NCI-H460 (cell line): ENCODE measurements at places on chromosomes 13 and 19. TPM values are rescaled to one million over a fixed set of nuclear protein-coding genes. Genes with fewer than 3 reads are reported as not detected.

The BRSK1 gene
- total RNA-seq: 3.8 and 5.7 TPM in 2 replicates

The FLT1 gene
- not detected in 2 replicates for total RNA-seq

The FBN3 gene
- under 0.01 TPM in 1 of 2 replicates, not detected in the other for total RNA-seq

The TUBB4A gene
- 4.4 and 6.5 TPM in 2 replicates for total RNA-seq

The IZUMO4 gene
- 1.4 and 1.6 TPM in 2 replicates for total RNA-seq

The PROZ gene
- not detected in 2 replicates for total RNA-seq

The HCST gene
- total RNA-seq: not detected in 2 replicates

The SAE1 gene
- total RNA-seq: 66.4 and 71.3 TPM in 2 replicates

The KLF2 gene
- total RNA-seq: 13.5 and 16.8 TPM in 2 replicates

The CPB2 gene
- not detected in 2 replicates for total RNA-seq

The PINLYP gene
- not detected in 2 replicates for total RNA-seq

The SIGLEC12 gene
- total RNA-seq: not detected in 2 replicates

The B3GNT8 gene
- total RNA-seq: not detected in 2 replicates

The RHPN2 gene
- total RNA-seq: 6.0 and 8.0 TPM in 2 replicates

The CTXN1 gene
- 1.4 and 1.7 TPM in 2 replicates for total RNA-seq

The GIPC3 gene
- total RNA-seq: 0.25 and 0.29 TPM in 2 replicates

The VMAC gene
- 2.7 and 3.7 TPM in 2 replicates for total RNA-seq

The LGALS4 gene
- total RNA-seq: not detected in 2 replicates
